Fibroblast of the aortic adventitia (primary cell): ENCODE measurements at places on chromosomes 12 and 14. TPM values are rescaled to one million over a fixed set of nuclear protein-coding genes. Genes with fewer than 3 reads are reported as not detected.

Gene STXBP6
- total RNA-seq, result 0.27 and 2.7 TPM in 2 replicates

Gene ZC2HC1C
- 0.90 and 1.6 TPM in 2 replicates for total RNA-seq

Gene KIF5A
- total RNA-seq, result 0.72 and 1.8 TPM in 2 replicates

Gene TEX22
- 0.27 and 1.5 TPM in 2 replicates for total RNA-seq

Gene IRAK3
- 20.0 and 21.4 TPM in 2 replicates for total RNA-seq

Gene APOLD1
- 3.6 and 9.2 TPM in 2 replicates for total RNA-seq

Gene CCDC198
- total RNA-seq, result not detected in 2 replicates

Gene TBC1D30
- 0.18 and 0.98 TPM in 2 replicates for total RNA-seq

Gene ZNF605
- total RNA-seq, result 14.6 and 18.3 TPM in 2 replicates

Gene FAM186B
- 0.45 and 2.7 TPM in 2 replicates for total RNA-seq

Gene KRT3
- total RNA-seq, result not detected in 2 replicates

Gene HAL
- 0.09 and 2.2 TPM in 2 replicates for total RNA-seq

Gene OAS2
- 2.0 and 3.7 TPM in 2 replicates for total RNA-seq

Gene INHBC
- not detected in 2 replicates for total RNA-seq

Gene PPP2R5E
- 16.0 and 31.7 TPM in 2 replicates for total RNA-seq

Gene FOXN4
- total RNA-seq, result not detected in 2 replicates

Gene OTX2
- total RNA-seq, result not detected in 2 replicates

Gene LRRIQ1
- total RNA-seq, result 1.5 and 2.7 TPM in 2 replicates

Gene AMDHD1
- 0.63 TPM in 1 of 2 replicates, not detected in the other for total RNA-seq

Gene EMC9
- 3.8 and 11.9 TPM in 2 replicates for total RNA-seq

Gene ACOT6
- total RNA-seq, result not detected in 2 replicates

Gene NKX2-1
- not detected in 2 replicates for total RNA-seq

Gene SCNN1A
- under 0.01 TPM in 1 of 2 replicates, not detected in the other for total RNA-seq

Gene NUAK1
- 3.0 and 8.3 TPM in 2 replicates for total RNA-seq

Gene UNC119B
- 18.2 and 19.8 TPM in 2 replicates for total RNA-seq

Gene HOXC11
- not detected in 2 replicates for total RNA-seq
